ENCODE measurements at places on chromosomes 2 and 18.

GRCh38 chr2:112534826-112535225, 7.4 kb upstream of the POLR1B start:
- DNase-seq: no peak

DNA sequence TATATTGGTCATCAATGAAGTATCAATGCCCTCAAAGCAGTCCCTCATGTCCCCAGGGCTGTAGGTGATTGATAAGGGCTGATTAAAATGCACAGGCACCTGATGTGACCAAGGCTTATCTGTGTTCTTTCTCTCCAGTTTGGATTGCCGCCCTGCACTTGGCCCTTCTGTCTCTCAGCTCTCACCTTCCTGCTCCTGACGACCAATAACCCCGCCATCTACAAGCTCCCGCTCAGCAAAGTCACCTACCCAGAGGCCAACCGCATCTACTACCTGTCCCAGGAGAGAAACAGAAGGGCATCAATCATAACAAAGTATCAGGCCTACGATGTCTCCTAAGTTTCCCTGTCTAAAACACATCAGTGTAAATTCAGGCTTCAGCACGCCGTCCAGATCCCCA, 41.8 kb upstream of the SLC14A1 start:
- no peak for DNase-seq

DNA sequence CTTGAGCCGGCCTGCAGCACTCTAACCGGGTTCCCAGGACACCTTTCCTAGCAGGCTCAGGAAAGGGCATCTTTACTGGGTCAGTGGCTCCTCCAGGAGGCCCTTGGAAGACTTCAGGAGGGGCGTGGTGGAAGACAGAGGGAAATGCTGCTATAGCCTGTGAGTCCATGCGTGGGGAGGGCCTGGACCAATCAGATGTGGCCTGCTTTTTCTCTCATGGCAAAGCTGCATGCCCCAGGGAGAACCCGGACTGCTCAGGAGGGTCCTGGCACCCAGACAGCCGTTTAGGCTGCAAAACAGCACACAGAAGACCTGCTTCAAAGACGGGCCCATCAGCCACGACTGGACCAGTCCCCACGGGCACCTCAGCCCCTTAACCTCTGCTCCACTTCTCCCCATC, 84.4 kb downstream of the EIPR1 start:
- no peak for DNase-seq

GRCh38 chr18:78875016-78875777, 104.4 kb upstream of the SALL3 start:
- DNase-seq: peak; percentile 5

Data from activated T-cell treated with anti-CD3 and anti-CD28 coated beads for 1 hour (primary cell).